Naive thymus-derived CD4-positive, alpha-beta T cell (primary cell): ENCODE measurements at places on chromosomes 7 and 10.

DNA sequence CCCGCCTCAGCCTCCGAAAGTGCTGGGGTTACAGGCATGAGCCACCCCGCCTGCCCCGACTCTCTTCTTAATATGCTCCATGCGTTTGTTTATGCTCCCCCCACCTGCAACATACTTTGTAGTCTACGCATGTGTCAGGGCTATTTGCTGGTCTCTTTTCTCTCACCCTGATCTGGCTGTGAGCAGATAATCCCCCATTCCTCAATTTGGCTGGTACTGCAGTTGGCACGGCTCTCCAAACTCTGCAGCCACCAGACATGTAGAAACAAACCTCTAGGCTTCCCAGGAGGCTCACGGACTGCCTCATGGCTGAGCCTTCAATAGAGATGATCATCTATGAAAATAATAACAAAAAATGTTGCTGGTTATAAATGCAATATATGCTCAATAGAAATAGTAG is 540.3 kb upstream of the GALNT17 start:
- H3K36me3 ChIP-seq: no peaks in the 10 kb centered on the region
- no peak overlapping the region for H3K4me3 ChIP-seq
- no peaks in the 10 kb centered on the region for H3K27me3 ChIP-seq

DNA sequence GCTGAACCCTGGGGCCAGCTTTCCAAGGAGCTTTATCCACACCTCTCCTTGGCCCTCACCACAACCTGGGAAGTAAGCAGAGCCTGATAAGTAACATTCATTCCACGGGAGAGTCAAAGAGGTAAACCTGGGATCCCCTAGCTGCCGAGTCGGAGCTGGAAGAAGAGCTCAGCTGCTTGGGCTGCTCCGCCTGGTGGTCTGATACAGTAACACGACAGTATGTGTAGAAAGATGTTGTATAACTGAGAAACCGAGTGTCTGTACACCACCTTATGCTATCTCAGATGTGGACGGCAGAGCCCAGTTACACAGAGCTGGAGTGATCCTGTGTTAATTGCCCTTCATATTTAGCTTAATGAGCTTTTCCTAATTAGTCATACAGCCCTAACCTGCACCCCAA is 151.3 kb upstream of the KMT2E start:
- H3K36me3 ChIP-seq: no peaks in the 10 kb centered on the region
- H3K4me3 ChIP-seq: no peak overlapping the region
- no peak overlapping the region for H3K27ac ChIP-seq
- H3K27me3 ChIP-seq: no peaks in the 10 kb centered on the region

DNA sequence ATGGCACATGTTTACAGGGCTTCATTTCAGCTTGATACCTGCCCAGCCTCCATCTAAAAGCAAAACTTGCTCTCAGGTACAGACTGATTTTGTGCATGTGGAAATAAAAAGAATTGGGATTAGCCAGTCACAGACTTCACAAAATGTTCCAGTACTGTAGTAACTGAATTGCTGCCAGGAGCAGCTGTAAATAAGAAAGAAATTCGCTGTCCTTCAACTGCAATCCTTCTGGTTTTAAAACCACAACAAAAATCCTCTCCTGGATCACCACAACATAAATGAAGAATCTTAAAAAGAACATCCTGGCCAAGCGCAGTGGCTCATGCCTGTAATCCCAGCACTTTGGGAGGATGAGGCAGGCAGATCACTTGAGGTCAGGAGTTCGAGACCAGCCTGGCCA is 3.9 kb upstream of the MIOS start:
- H3K4me3 ChIP-seq: no peak overlapping the region
- H3K27me3 ChIP-seq: no peaks in the 10 kb centered on the region
- no peak for DNase-seq
- peaks cover 11% of the 10 kb centered on the region for H3K4me1 ChIP-seq
- no peak overlapping the region for H3K27ac ChIP-seq
- H3K36me3 ChIP-seq: no peaks in the 10 kb centered on the region

GRCh38 chr10:17061418-17061817 is 68.2 kb downstream of the CUBN start:
- no peaks in the 10 kb centered on the region for H3K36me3 ChIP-seq
- H3K27me3 ChIP-seq: no peaks in the 10 kb centered on the region

- no peaks in the 10 kb centered on the region for H3K27me3 ChIP-seq
- no peak for DNase-seq
- H3K36me3 ChIP-seq: no peaks in the 10 kb centered on the region
- no peaks in the 10 kb centered on the region for H3K4me1 ChIP-seq
- no peak overlapping the region for H3K4me3 ChIP-seq
These were observed 106.0 kb upstream of the GATA3 start for GRCh38 chr10:7948371-7949000.

DNA sequence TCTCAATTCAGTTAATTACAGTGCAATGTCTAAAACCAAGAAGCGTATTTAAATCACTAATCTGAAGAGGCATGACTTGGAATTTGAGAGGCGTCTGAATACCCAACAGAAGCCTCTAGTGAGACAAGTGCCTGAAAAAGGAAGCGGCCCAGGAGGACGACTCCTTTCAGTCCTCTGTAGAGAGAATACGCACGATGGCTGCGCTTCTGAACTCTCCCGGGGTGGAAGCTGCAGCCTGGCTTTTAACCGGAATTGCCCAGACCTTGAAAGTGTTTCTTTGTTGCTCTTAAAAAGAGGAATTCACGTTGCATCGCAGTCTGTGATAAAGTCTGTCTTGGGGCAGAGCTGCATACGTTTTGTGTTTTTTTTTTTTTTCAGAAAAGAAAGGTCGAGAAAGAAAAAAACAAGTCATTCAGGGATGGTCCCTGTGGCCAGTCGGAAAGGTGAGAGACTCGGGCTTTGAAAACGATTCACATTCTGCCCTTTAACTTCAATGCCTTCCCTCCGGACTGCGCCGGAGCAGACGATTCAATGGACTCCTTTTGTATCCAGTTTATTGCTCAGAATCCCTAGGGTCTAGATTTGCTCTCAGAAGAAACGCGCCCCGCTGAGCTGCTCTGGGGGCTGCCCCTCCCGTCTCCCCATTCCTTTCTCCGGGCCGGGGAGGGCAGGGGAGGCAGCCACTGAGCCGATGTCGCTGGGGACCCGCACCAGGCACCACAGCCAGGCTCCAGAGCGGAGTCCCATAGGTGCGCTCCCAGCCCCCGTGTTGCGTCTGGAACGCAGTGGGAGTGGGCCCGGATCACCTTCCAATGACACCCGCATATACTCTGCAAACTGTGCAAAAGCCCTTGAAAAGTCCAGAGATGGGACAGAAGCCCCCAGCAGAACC is 994 bp upstream of the PTF1A start:
- DNase-seq: no peak
- no peaks in the 10 kb centered on the region for H3K36me3 ChIP-seq
- H3K27me3 ChIP-seq: peaks cover 9% of the 10 kb centered on the region
- no peak overlapping the region for H3K27ac ChIP-seq
- H3K4me3 ChIP-seq: no peak overlapping the region

GRCh38 chr7:131667699-131668098 is 111.3 kb upstream of the PODXL start:
- no peak for DNase-seq
- no peaks in the 10 kb centered on the region for H3K27me3 ChIP-seq
- no peak overlapping the region for H3K4me3 ChIP-seq
- no peak overlapping the region for H3K27ac ChIP-seq
- H3K4me1 ChIP-seq: no peaks in the 10 kb centered on the region
- no peaks in the 10 kb centered on the region for H3K36me3 ChIP-seq

DNA sequence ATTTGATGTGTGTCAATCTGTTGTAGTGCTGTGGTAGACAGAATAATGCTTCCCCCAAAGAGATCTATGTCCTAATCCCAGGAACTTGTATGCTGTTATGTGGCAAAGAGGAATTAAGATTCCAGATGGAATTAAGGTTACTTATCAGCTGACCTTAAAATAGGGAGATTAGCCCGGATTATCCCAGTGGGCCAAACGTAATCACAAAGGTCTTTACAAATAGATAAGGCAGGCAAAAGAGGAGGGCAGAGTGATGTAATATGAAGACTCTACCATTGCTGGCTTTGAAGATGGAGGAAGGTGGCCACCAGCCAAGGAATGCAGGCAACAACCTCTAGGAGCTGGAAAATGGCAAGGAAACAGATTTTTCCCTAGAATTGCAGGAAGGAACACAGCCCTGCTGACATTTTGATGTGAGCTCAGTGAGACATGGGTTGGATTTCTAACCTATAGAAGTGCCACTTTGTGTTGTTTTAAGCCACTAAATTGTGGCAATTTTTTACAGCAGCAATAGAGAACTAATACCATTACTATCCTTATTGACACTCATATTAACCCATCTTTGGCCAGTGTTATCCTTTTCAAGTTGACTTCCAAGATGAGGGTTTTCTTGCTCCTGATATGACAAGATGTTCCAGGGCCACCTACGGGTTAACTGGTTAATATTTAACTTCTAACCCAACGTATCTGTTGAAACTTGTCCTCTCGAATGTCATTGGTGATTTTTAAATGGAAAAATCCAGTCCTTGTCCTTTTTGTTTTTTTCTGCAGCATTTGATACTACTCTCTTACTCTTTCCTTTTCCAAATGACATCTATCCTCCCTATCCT is 29.3 kb downstream of the CYCS start:
- no peak overlapping the region for H3K4me3 ChIP-seq
- no peaks in the 10 kb centered on the region for H3K27me3 ChIP-seq
- H3K4me1 ChIP-seq: no peaks in the 10 kb centered on the region
- H3K36me3 ChIP-seq: no peaks in the 10 kb centered on the region

GRCh38 chr7:142800088-142800487 is 29.3 kb downstream of the PRSS2 start:
- no peaks in the 10 kb centered on the region for H3K27me3 ChIP-seq
- H3K4me1 ChIP-seq: peaks cover 49% of the 10 kb centered on the region
- DNase-seq: peak; percentile 46
- peak overlapping the region; percentile 98 for H3K27ac ChIP-seq

GRCh38 chr7:71563276-71563675 is 431.3 kb downstream of the GALNT17 start:
- no peaks in the 10 kb centered on the region for H3K27me3 ChIP-seq
- no peak overlapping the region for H3K27ac ChIP-seq
- no peaks in the 10 kb centered on the region for H3K4me1 ChIP-seq
- DNase-seq: no peak
- H3K4me3 ChIP-seq: no peak overlapping the region
- no peaks in the 10 kb centered on the region for H3K36me3 ChIP-seq

GRCh38 chr10:974038-974784 is 14.0 kb upstream of the GTPBP4 start:
- DNase-seq: no peak
- H3K27ac ChIP-seq: no peak overlapping the region
- H3K4me3 ChIP-seq: no peak overlapping the region
- no peaks in the 10 kb centered on the region for H3K27me3 ChIP-seq
- H3K36me3 ChIP-seq: no peaks in the 10 kb centered on the region

- H3K4me3 ChIP-seq: no peak overlapping the region
- H3K27me3 ChIP-seq: peaks cover 39% of the 10 kb centered on the region
- no peak for DNase-seq
These were observed 3.5 kb downstream of the DLX5 start for GRCh38 chr7:97020996-97021746.

GRCh38 chr10:79927111-79927828 is 21.6 kb downstream of the SFTPD start:
- H3K27me3 ChIP-seq: no peaks in the 10 kb centered on the region
- no peak for DNase-seq
- no peak overlapping the region for H3K27ac ChIP-seq
- H3K4me3 ChIP-seq: no peak overlapping the region
- H3K4me1 ChIP-seq: no peaks in the 10 kb centered on the region

- no peak for DNase-seq
- no peaks in the 10 kb centered on the region for H3K4me1 ChIP-seq
- no peaks in the 10 kb centered on the region for H3K27me3 ChIP-seq
These were observed 182.7 kb downstream of the CCSER2 start for GRCh38 chr10:84511106-84511505.

DNA sequence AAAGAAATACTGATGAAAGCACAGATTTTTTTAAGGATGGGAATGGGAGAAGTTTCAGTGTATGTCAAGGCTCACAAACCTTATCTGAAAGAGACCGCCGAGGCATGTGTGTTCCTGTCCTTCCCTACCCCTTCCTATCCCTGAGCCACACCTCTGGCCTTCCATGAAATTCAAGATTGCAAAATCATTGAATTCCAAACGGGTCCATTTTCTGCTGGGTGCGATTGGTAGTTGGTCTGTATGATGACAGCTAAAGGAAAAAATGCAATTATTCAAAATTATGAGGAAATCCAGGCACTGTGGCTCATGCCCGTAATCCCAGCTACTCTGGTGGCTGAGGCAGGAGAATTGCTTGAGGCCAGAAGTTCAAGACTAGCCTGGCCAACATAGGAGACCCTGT is 170.1 kb downstream of the ARHGAP12 start:
- H3K27me3 ChIP-seq: no peaks in the 10 kb centered on the region
- no peak overlapping the region for H3K4me3 ChIP-seq
- H3K36me3 ChIP-seq: no peaks in the 10 kb centered on the region
- DNase-seq: no peak
- H3K4me1 ChIP-seq: peaks cover 7% of the 10 kb centered on the region

GRCh38 chr10:37860494-37861190 is 3.2 kb upstream of the ZNF248 start:
- peaks cover 14% of the 10 kb centered on the region for H3K4me1 ChIP-seq
- H3K27ac ChIP-seq: no peak overlapping the region
- no peak overlapping the region for H3K4me3 ChIP-seq
- H3K36me3 ChIP-seq: no peaks in the 10 kb centered on the region

DNA sequence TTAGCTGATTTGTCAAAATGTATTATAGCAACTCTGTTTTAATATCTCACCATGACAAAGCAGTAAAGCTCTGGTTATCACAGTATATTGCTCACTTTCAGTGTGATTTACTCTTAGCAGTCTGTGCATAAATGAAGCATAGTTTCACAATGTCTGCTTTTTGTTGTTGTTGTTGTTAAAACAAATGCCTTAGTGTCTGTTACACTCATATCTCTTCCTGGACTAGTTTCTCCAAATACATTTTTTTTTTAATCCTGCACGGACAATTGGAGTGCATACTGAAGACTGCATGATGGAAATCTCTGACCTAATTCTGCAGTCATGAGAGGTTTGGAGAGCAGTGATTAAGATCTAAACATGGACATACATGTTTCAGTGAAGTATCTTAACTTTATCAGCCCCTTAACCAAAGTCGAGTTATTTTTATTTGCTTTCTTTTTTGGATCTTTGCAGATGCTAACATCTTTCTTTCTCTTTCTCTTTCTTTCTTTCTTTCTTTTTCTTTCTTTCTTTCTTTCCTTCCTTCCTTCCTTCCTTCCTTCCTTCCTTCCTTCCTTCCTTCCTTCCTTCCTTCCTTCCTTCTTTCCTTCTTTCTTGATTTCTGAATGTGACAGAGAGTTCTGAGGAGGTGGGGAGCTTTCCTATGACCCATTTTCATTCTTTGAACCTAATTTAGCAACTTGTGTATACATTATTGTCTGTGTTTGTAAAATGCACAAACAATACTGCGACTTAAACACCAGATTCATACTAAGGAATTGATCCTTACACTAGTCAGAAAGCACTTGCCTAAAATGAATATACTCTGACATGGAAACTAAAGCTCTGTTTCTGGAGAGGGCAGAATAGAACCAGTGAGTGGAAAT is 161.5 kb upstream of the AGR3 start:
- H3K4me1 ChIP-seq: no peaks in the 10 kb centered on the region
- no peaks in the 10 kb centered on the region for H3K27me3 ChIP-seq
- no peaks in the 10 kb centered on the region for H3K36me3 ChIP-seq
- H3K27ac ChIP-seq: no peak overlapping the region
- H3K4me3 ChIP-seq: no peak overlapping the region

GRCh38 chr10:87868277-87868676 is 4.9 kb downstream of the PTEN start:
- no peaks in the 10 kb centered on the region for H3K27me3 ChIP-seq
- peak overlapping the region; percentile 22 for H3K27ac ChIP-seq
- no peak for DNase-seq

- no peak overlapping the region for H3K27ac ChIP-seq
- H3K36me3 ChIP-seq: no peaks in the 10 kb centered on the region
- no peak for DNase-seq
- no peak overlapping the region for H3K4me3 ChIP-seq
- no peaks in the 10 kb centered on the region for H3K27me3 ChIP-seq
- no peaks in the 10 kb centered on the region for H3K4me1 ChIP-seq
These were observed 97.7 kb upstream of the KIF5B start for GRCh38 chr10:32153931-32154330.
